ENCODE measurements at places on chromosomes 12 and 14. TPM values are rescaled to one million over a fixed set of nuclear protein-coding genes. Genes with fewer than 3 reads are reported as not detected.

- DNase-seq, result no peak
- no peaks in the 10 kb centered on the region for H3K36me3 ChIP-seq
- H3K4me3 ChIP-seq, result no peak overlapping the region
- H3K27ac ChIP-seq, result no peak overlapping the region
These were observed 31.2 kb downstream of the CCDC59 start for GRCh38 chr12:82326905-82327503.

- no peaks in the 10 kb centered on the region for H3K36me3 ChIP-seq
- H3K4me3 ChIP-seq, result no peak overlapping the region
- no peaks in the 10 kb centered on the region for H3K27me3 ChIP-seq
- H3K27ac ChIP-seq, result peak overlapping the region; percentile 80
- no peaks in the 10 kb centered on the region for H3K4me1 ChIP-seq
- DNase-seq, result peak; percentile 63
These were observed 17.7 kb downstream of the RIN3 start for GRCh38 chr14:92531106-92531873.

DNA sequence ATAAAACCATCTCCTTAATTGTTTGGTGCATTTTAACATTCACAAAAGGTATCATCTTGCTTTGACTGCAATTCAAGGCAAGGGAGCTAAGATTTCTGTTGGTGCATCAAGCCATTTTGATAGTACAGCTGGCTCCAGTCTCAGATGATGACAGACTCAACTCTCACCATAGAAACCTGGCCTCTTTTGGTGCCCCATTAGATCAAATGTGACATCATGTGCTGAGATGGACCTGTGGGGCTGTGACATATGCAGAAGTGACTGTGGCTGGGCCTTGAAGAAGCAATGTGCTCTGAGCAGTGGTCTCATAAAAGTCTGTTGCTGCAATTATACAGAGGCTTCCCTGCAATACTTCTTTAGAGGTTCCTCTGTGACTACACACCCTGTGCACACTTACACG is 88.4 kb downstream of the SLC2A13 start:
- H3K27me3 ChIP-seq, result no peaks in the 10 kb centered on the region
- no peaks in the 10 kb centered on the region for H3K36me3 ChIP-seq

DNA sequence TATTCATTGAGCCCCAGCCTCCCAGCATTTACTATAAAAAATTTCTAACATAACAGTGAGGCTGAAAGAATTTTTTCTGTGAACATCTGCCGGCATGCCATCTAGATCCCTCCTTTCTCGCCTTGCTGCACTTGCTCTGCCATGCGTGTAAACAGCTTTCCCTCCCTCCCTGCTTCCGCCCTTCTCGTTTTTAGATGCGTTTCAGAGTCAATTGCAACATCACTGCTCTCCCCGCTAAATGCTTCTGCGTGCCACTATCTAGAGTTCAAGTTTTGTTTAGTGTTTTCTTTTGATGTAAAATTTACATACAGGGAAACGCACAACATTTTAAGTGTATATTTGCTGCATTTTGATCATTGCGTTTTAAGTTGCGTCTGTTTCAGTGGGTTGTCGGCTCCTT is 83.6 kb downstream of the CCDC92 start:
- no peak overlapping the region for H3K27ac ChIP-seq
- no peak overlapping the region for H3K4me3 ChIP-seq
- no peaks in the 10 kb centered on the region for H3K27me3 ChIP-seq
- DNase-seq, result no peak
- no peaks in the 10 kb centered on the region for H3K36me3 ChIP-seq

GRCh38 chr12:93537769-93538168 is 34.7 kb upstream of the SOCS2 start:
- no peaks in the 10 kb centered on the region for H3K36me3 ChIP-seq
- no peak for DNase-seq
- H3K27ac ChIP-seq, result no peak overlapping the region
- H3K4me1 ChIP-seq, result no peaks in the 10 kb centered on the region
- H3K27me3 ChIP-seq, result no peaks in the 10 kb centered on the region

DNA sequence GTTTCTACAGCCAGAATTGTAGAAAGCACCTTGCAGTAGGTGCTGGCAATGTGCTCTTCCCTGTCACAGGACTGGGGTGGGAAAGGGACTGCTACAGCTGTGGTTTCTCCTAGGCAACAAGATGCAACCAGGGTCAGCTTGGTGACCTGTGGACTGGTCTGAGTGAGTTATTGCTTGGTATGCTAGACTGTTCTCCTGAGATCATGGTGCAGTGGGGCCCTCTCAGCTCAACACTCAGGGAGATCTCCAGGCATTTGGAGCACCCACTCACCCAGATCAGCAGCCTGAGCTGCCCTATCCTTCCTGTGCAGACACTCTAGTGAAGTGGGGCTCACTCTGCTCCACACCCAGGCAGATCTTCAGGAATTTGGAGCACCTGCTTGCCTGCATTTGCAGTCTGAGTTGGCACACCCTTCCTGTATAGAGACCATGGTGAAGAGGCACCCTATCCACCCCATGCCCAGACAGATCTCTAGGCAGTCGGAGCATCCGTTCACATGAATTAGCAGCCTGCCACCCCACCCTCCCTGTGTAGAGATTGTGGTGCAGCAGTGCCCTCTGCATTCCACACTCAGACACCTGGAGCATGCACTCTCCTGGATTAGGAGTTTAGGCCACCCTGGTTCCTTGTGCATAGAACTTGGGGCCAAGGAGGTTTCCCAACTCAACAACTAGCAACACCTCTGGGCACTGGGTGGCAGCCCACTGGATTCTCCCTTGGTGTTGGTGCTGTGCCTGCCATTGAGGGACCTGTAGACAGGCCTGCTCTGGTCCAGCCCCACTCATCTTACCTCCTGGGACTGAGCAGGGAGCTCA is 3.8 kb upstream of the FAM186B start:
- H3K27ac ChIP-seq, result no peak overlapping the region
- no peak overlapping the region for H3K4me3 ChIP-seq
- H3K36me3 ChIP-seq, result no peaks in the 10 kb centered on the region
- H3K4me1 ChIP-seq, result no peaks in the 10 kb centered on the region

GRCh38 chr14:99690636-99691035 is 6.5 kb downstream of the CYP46A1 start:
- H3K36me3 ChIP-seq, result no peaks in the 10 kb centered on the region
- no peaks in the 10 kb centered on the region for H3K27me3 ChIP-seq
- H3K27ac ChIP-seq, result no peak overlapping the region
- no peaks in the 10 kb centered on the region for H3K4me1 ChIP-seq
- no peak overlapping the region for H3K4me3 ChIP-seq
- peak; percentile 18 for DNase-seq

DNA sequence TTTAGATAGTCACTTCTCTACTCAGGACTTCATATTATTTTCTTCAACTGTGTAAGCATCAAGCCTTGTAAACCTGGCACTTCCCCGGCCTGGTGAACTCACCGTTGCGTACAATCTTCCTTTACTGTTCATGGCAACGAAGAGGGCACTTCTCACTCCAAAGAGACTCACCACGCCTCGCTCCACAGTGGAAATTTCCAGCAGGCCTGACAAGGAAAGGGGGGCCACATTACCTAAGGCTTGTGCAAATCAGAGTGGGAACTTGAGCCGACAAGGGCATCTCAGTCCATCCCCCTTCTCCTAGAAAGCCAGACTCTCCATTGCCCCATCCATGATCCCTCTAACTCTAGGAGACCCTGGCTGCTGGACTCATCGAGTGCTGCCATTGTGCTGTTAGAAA is 1.6 kb downstream of the FGF6 start:
- H3K4me1 ChIP-seq, result no peaks in the 10 kb centered on the region
- no peaks in the 10 kb centered on the region for H3K27me3 ChIP-seq
- H3K36me3 ChIP-seq, result no peaks in the 10 kb centered on the region
- H3K27ac ChIP-seq, result no peak overlapping the region
- DNase-seq, result no peak
- no peak overlapping the region for H3K4me3 ChIP-seq

GRCh38 chr12:94535510-94535921 is 75.8 kb upstream of the CEP83 start:
- no peaks in the 10 kb centered on the region for H3K27me3 ChIP-seq
- no peak overlapping the region for H3K27ac ChIP-seq
- no peaks in the 10 kb centered on the region for H3K36me3 ChIP-seq
- H3K4me1 ChIP-seq, result no peaks in the 10 kb centered on the region

GRCh38 chr14:51039252-51039651 is 55.7 kb downstream of the TRIM9 start:
- H3K27ac ChIP-seq, result no peak overlapping the region
- no peak for DNase-seq

- H3K4me3 ChIP-seq, result no peak overlapping the region
- DNase-seq, result no peak
- H3K36me3 ChIP-seq, result no peaks in the 10 kb centered on the region
- H3K27ac ChIP-seq, result no peak overlapping the region
These were observed 186.6 kb downstream of the CALM1 start for GRCh38 chr14:90583427-90583826.

DNA sequence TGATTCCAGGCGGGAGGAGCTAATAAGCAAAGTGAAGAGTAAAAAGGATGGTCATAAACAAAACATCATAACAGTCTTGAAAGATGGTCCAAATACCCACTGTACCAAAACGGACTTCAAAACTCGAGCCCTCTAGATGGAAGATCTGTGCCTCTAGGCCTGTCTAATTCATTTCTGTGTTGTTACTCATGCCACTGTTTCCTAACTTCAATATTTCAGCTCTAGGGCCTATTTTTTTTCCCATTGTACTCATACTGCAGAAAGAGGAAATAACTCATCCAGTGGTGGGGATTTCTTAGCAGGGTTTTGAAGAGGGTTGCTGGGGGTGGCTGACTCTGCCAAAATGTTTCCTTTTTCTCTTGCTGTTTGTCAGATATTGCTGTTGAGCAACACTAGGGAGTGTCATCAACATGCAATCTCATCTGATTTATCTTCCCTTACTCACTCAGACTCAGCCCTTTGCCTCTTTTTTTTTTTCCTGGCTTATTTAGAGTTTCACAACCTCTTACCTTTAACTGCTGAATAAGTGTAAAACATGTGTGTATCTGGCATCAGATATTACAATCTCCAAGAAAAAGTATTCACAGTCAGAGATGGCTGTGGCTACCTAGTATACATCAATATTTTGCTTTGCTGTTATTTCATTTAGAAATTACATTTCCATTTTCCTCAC is 189.6 kb downstream of the DUSP6 start:
- H3K27me3 ChIP-seq, result no peaks in the 10 kb centered on the region
- no peak overlapping the region for H3K4me3 ChIP-seq
- peak; percentile 90 for DNase-seq

GRCh38 chr14:52044791-52045522 is 23.9 kb downstream of the NID2 start:
- H3K4me1 ChIP-seq, result peaks cover 71% of the 10 kb centered on the region
- no peaks in the 10 kb centered on the region for H3K36me3 ChIP-seq
- H3K4me3 ChIP-seq, result no peak overlapping the region
- peak overlapping the region; percentile 72 for H3K27ac ChIP-seq
- DNase-seq, result peak; percentile 80
- no peaks in the 10 kb centered on the region for H3K27me3 ChIP-seq

- H3K27me3 ChIP-seq, result no peaks in the 10 kb centered on the region
- peak; percentile 26 for DNase-seq
- no peak overlapping the region for H3K4me3 ChIP-seq
- no peaks in the 10 kb centered on the region for H3K4me1 ChIP-seq
- no peak overlapping the region for H3K27ac ChIP-seq
These were observed 19.5 kb downstream of the SERPINA3 start for GRCh38 chr14:94631536-94632304.

TBK1 gene
- total RNA-seq, result 26.8 TPM

LRFN5 gene
- total RNA-seq, result 11.9 TPM

NUDT14 gene
- 6.4 TPM for total RNA-seq

SMOC1 gene
- total RNA-seq, result 0.71 TPM

MGP gene
- 984 TPM for total RNA-seq

PIK3C2G gene
- total RNA-seq, result 0.71 TPM

ZNF891 gene
- total RNA-seq, result 4.3 TPM

CYP27B1 gene
- not detected for total RNA-seq

IFNG-AS1 gene
- total RNA-seq, result not detected

All from sigmoid colon (tissue), 7 donors.